ENCODE measurements at places on chromosomes 2 and 18.
A peak's percentile ranks its signal among the peaks of the same experiment; 100 is the strongest.

DNA sequence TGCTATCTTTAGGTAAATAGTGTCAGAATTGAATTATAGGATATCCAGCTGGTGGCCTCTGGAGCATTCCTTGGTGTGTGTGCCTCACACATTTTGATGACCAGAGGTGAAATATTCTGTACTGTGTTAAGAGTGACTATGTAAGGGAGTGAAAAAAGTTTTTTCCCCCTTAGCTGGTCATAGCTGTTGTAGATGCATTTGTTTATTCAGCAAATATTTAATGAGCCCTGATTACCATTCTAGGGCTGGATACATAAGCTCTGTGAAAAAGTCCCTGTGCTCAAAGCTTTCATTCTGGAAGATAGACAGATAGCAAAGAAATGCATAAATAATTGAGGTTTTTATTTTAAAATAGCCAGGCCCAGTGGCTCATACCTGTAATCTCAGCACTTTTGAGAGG, 10.9 kb downstream of the TTLL4 start:
- DNase-seq, result no peak

DNA sequence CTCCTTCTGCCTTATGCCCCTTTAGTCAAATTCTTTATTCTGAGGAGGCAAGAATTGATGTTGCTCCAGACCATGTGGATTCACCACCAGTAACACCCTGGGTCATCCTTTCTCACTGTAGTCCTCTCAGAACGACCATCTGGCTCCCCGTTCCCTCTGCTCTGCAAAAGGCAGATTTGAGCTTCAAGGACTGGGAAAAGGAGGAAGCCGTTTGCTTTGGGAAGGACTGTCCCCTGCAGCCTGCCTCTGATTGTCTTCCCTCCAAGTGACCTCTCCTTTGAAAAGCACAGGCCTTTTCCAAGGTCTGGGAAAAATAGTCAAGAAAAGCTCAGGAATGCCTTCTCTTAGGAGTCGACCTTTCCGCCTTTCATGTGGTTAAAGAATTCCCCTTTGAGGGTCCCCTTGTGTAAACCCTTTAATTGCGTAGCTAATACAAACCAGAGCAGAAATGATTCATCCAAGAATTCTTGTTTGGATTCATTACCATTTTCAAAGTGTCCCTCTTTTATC, 130.1 kb upstream of the COPS8 start:
- DNase-seq, result no peak

GRCh38 chr2:112010751-112011150, 44.3 kb upstream of the TMEM87B start:
- DNase-seq, result no peak

GRCh38 chr2:173654161-173654895, 299.7 kb downstream of the CDCA7 start:
- no peak for DNase-seq

DNA sequence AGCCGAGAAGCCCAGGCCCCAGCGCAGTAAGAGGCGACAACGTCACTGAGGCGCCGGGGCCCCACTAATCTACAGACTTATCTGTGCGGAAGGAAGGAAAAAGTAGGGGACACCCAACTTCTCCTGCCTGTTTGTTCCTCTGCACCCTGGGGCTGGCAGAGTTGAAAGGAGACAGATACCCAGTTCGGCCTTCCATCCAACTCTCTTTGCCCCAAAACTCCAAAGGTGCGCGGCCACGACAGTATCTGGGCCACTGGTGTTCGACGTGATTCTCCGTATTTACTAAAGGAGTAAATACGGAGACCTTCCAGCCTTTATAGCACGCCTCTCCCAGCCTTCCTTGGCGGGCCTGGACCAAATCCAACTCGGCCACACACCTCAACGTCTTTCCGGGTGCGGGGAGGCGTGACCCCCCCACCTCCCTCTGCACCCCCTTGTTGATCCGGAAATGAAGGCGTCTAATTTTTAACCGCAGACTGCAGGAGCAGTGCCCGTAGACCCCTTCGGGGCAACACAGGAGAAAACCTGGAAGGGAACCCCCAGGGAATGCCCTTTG, 1.6 kb downstream of the SMAD7 start:
- peak; percentile 61 for DNase-seq

GRCh38 chr2:220212296-220213080, 585.1 kb downstream of the SLC4A3 start:
- no peak for DNase-seq

DNA sequence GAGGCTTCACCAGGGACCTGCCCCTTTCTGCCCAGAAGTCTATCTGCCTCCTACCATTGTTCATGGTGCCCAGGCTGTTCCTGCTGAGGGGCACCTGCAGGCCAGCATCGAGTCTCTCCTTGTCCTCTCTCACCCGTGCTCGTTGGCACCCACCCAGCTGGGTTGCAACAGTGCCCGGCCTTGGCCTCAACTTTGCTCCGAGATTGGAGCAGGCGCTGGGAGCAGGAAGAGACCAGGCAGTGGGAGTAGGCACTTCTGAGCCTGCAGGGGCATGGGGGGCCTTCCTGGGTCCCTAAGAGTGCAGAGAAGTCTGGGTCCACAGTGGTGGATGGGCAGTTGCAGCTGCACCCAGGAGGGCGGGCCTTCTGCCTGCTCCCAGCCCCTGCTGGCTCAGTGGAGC, 75.6 kb downstream of the NCOA1 start:
- no peak for DNase-seq

GRCh38 chr2:152016181-152017120, 82.4 kb downstream of the CACNB4 start:
- DNase-seq, result no peak

- no peak for DNase-seq
Measured at GRCh38 chr18:8536231-8536630, 73.0 kb upstream of the RAB12 start.

DNA sequence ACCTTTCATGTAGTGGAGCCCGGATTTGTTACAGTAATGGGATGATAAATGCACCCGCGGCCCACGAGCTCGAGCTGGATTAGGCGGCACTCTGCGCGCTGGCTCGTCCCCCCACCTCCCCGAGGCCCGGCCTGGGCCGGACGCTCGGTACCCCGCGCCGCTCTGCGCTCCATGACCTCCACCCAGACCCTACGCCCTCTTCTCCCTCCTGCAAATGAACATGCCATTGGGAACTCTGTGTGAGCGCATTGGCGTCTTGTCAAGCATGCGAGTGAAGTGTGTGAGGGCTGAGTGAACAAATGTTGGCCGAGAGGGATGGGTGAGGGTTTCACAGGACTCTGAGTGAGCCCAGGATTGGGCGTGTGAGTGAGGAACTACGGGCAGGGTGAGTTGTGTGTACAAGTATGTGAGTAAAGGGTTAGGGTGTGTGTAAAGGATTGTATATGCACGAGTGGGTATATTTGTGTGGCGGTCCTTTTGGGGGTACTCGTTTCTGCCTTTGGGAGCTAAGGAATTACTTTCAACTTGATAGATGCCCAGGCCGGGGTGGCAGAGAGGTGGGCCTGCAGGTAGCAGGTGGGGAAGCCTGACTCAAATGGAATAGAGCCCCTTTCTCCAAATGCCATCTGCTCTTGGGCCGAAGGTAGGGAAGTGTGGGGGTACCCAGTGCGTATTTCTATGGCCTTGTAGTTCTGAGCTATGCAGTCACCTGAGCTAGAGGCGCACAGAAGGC, 2.9 kb upstream of the EN1 start:
- DNase-seq, result no peak
